ENCODE measurements at places on chromosomes 5 and 9. TPM values are rescaled to one million over a fixed set of nuclear protein-coding genes. Genes with fewer than 3 reads are reported as not detected.

Gene FOXD1
- not detected for total RNA-seq

Gene DMGDH
- total RNA-seq, result 3.5 TPM

Gene DRD1
- total RNA-seq, result not detected

Gene SLC34A1
- not detected for total RNA-seq

Gene GRIN1
- not detected for total RNA-seq
